CD4-positive, alpha-beta T cell treated with Interleukin-21 for 1 hour (primary cell): ENCODE measurements at places on chromosomes 4 and X.

- no peak for DNase-seq
Measured at GRCh38 chr4:120299631-120300030, 233.0 kb upstream of the MAD2L1 start.

DNA sequence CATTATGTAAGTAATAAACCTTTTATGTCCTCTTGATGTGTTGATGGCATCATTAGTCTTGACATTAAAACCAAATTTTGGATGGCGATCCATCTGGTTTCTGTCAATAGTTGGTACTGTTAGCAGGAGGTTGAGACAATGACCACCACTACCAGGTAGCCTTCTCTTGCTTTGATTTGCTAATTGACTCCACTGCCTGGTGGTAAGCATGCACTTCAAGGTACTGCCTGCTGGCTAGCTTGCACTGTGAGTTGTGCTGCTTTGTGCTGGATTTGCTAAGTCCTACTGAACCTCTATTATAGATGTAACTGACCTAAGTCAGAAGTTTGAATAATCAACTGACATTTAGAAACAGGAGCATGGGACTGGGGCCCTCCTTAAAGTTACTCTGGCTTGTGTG is 46.3 kb downstream of the ATP1B4 start:
- DNase-seq, result no peak

DNA sequence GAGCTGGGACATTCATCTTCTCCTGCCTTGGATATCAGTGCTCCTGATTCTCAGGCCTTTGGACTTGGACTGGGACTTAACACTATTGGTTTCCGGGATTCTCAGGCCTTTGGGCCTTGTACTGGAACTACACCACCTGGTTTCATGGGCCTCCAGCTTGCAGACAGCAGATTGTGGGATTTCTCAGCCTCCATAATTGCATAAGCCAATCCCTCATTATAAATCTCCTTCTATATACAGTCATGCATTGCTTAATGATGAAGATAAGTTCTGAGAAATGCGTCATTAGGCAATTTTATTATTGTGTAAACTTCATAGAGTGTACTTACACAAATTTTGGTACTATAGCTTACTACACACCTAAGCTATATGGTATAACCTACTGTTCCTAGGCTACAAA is 8.9 kb upstream of the CCNG2 start:
- no peak for DNase-seq

DNA sequence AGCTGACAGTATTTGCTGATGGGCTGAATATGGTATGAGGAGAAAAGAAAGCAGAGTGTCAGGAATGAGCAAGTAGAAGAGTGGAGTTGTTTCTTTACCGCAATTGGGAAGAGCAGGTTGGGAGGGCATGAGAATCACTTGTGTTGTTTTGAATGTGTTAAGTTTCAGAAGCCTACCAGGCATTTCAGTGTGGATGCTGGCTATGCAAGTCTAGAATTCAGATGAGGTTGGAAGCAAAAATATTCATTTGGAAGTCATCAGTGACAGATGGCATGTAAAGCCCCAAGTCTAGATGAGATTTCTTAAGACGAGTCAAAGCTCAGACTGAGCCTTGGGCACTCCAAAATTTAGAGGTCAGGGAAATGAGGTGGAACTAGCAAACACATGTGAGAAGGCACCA is 156.4 kb downstream of the TSPAN5 start:
- no peak for DNase-seq

DNA sequence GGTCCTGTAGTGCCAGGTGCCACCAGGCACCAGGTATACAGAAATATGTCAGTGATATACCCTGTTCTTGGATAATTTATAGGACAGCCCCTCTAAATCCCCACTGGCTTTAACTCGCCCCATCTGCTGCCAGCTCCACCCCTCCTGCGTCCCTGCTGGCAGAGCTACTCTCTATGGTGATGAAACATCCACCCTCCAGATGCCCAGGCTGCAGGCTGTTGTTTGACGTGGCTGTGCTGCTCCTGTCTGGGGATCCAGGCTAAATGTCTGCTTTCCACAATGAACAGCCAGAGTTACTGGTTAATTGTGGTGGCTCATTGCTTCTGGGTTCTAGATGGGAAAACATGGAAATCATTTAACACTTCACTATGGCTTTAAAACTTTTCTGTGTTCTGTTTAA is 12.9 kb downstream of the NHSL2 start:
- DNase-seq, result no peak

- no peak for DNase-seq
Measured at GRCh38 chr4:88690355-88690754, 7.3 kb downstream of the NAP1L5 start.

- DNase-seq, result no peak
Measured at GRCh38 chr4:113772319-113772718, 10.8 kb upstream of the CAMK2D start.

GRCh38 chrX:48694776-48695533 is 1.6 kb upstream of the SUV39H1 start:
- DNase-seq, result no peak

- no peak for DNase-seq
Measured at GRCh38 chrX:155766321-155766720, 114.8 kb upstream of the VAMP7 start.

- no peak for DNase-seq
Measured at GRCh38 chr4:72909461-72909860, 160.1 kb downstream of the COX18 start.

GRCh38 chr4:110644008-110644407 is 21.1 kb upstream of the PITX2 start:
- no peak for DNase-seq

DNA sequence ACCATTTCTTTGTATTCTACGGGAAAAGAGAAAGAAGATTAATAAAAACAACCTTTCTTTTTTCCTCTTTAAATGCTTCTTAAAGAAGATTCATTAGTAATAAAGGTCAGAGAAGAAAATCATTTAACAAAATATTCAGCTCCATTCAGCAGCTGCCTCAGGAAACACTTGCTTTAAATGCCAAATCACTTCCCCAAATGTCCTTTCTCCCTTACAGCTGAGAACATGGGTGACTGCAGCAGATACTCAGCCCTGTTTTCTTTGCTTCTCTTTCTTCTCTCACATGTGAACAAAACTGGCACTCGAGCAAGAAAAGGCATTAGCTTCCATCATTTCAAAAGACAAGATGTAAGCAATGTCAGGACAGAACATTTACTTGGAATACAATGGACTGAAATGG is 120.2 kb downstream of the INPP4B start:
- DNase-seq, result no peak

- no peak for DNase-seq
Measured at GRCh38 chrX:130159776-130160175, 5.9 kb downstream of the AIFM1 start.

GRCh38 chr4:40211224-40212185 is 14.7 kb downstream of the RHOH start:
- DNase-seq, result no peak

DNA sequence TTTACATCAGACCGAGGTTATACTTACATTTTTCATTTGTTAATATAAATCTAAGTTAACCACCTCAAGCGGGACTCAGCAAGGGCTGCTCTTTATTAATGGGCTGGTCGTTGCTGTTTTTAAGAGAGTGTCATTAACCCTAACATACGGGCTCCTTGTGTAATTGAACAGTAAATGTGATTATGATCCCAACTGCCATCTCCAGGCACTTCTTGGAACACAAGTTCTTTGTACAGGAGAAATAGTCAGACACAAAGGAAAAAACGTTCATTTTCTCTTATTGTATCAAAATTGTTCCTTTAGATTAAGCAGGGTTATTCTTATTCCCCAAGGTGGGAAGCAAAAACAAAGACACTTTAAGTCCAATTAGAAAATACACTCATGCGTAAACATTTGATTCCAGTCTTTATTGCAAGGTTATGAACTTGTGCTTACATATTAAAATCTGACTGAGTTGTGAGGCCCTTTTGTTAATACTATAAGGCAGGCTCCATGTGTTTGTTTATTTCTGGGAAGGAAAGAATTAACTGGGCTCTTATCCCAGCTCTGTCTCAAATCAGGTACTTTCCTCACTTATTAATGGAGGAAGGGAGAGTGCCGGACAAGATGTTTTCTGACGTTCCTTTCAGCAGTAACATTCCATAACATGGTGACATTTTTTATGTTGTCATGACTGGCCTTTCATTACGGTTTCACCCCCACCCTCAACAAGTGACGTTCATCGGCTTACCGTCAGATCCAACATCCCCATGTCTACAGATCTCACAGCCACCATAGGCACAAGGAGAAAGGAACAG is 95.9 kb downstream of the RASL11B start:
- DNase-seq, result no peak

- no peak for DNase-seq
Measured at GRCh38 chr4:6308899-6309643, 39.4 kb downstream of the WFS1 start.

- DNase-seq, result no peak
Measured at GRCh38 chr4:138507522-138507921, 265.4 kb upstream of the SLC7A11 start.

DNA sequence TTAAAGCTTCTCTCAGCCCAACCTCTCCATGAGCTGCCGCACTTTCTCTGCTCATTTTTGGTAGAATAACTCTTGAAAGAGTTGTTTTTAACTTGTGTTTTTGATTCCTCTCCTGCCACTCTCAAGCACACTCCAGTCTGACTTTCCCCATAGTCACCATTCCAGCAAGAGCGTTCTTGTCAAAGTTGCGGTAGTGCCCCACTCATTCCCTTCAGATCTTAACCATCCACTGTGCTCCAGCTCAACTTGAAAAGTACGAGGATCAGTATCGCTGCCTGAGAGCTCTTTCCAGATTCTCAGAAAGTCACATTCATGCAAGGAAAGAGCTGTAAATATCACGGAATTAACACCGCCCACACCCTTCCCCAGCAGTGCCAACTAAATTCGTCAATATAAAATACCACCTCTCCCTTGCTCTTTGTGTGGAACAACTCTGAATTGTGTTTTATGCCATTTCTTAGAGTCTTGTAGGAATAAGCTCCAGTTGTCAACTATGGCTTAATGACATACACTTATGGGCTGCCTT is 59.7 kb upstream of the IL15 start:
- DNase-seq, result no peak

- no peak for DNase-seq
Measured at GRCh38 chr4:185902654-185903053, 90.7 kb upstream of the SORBS2 start.

GRCh38 chr4:110124711-110125110 is 73.7 kb downstream of the ELOVL6 start:
- no peak for DNase-seq

- DNase-seq, result no peak
Measured at GRCh38 chr4:168528131-168528949, 31.5 kb downstream of the PALLD start.

- peak; percentile 88 for DNase-seq
Measured at GRCh38 chr4:185209031-185209851, at the start of gene SNX25. Gene SNX25, plus strand, starts transcription at chr4:185209598. Its CDS starts 229 bp downstream, at chr4:185209827.

DNA sequence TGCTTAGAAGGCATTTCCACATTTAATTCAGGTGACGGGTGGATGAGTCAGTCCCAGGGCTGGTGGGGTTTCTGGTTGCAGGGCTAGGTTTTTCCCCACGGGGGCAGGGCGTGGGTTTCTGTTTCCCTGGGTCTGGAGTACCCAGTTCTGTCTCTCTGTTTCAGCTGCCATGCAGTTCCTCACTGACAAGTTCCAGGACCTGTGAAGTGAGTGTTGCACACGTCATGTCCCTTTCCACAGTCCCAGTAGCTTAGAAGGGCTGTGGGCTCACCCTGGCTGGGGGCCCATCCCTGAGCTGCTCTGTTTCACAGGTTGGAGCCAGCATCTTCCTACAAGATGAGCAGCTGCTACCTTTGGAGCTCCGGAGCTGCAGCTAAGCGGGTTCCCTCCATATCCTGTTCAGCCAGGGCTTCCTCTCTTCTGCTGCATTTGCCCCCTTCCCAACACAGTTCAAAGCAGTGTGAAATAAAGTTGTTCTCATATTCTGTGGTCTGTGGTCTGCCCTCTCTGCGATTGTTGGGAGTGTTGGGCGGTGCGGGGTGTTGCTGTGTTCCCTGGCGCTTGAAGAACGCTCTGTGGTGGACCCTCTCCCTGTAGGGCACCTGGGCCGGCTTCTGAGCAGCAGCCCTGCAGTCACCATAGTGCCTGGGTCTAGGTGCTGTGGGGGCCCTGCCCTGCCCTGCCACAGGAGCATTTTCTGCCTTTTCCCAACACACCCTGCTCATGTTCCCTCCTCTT is 3.9 kb downstream of the LOC101059915 start:
- no peak for DNase-seq

- no peak for DNase-seq
Measured at GRCh38 chrX:124215786-124216185, 116.7 kb upstream of the TEX13D start.

DNA sequence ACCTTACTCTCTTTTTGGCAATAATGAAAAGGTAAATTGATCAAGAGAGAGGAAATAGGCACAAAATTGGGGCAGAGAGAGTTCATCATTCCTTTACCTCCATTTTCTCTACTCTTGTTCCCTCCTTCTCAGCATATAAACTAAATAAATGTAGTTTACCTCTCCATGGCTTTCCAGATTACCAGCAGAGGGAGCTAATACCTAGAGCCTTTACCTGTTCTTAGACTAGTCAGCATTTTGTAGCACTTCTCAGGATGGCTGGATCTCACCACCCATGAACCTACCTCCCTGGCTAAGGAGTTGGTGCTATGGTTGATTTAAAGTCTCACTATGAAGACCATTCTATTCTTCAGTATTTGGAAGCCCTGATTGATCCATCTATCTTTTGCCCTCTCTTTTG is 15.7 kb downstream of the OFD1 start:
- DNase-seq, result peak; percentile 66

DNA sequence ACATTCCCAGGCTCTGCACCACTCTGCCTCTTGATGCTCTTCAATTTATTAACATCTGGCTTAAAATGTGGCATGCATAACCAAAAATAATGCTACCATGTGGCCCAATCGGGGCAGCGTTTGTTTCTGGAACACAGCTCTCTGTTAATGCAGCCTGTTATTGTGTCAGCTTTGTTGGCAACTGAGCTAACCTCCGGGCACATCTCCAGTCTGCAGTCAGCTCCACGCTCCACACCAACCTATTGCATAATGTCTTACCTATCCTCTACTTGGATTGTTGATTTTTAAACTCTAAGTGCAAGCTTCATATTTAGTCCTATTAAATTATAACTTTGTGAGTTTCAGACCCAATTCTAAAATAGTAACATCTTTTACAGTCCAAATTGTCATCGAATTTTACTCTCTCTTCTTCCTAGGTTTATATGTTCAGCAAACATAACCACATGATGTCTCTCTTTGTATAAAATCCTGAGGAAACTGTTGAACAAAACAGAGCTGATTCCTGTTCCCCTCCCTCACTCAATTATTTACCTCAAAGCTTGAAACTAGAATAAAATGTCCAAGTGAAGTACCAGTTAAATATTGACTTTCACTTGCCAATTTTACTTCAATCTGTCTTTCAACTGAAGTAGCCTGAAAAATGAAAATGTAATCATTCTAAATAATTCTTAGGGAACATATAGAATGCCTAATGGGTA is 92.2 kb upstream of the RAPGEF2 start:
- no peak for DNase-seq
